Stimulated activated CD8-positive, alpha-beta memory T cell treated with anti-CD3 and anti-CD28 coated beads, Interleukin-12 subunit alpha, Interleukin-12 subunit beta, amount 100 ng/mL, for 4 hours (primary cell): ENCODE measurements at places on chromosomes 11 and 22.

DNA sequence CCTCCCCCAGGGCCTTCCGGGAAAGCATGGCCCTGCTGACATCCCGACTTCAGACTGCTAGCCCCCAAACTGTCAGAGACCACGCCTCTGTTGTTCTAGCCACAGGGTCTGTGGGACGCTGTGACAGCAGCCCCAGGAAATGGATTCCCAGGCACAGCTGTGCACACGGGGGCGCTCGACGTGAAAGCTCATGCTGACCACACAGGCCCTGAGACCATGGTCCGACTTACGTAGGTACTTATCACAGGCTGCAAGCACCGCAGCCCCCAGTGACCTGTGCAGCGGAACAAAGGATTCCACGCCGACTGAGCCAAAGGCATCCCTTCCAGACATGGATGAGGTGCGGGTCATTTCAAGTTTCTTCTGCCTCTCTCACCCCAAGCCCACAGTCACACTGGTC lies 150.6 kb downstream of the CTTN start:
- no peak for DNase-seq

GRCh38 chr11:57095417-57095816 lies 86.3 kb upstream of the LRRC55 start:
- DNase-seq: no peak

GRCh38 chr11:66894141-66894540 lies 37.3 kb downstream of the LRFN4 start:
- no peak for DNase-seq

DNA sequence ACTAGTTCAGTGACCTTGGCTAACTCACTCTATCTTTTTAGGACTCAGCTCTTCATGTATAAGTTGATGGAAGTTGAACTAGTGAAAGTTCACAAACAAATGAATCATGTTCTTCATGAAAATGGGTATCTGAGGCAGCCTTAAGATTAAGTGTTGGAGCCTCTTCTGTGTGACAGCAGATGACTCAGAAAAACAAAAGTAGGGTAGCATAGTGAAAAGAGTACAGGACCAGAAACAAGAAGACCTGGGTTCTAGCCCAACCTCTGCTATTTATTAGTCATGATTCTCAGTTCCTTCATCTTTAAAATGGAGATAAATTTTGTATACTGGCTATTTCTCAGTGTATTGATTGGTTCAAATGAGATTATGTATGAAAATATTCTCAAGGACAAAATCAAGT lies 60.2 kb downstream of the USP35 start:
- DNase-seq: no peak

DNA sequence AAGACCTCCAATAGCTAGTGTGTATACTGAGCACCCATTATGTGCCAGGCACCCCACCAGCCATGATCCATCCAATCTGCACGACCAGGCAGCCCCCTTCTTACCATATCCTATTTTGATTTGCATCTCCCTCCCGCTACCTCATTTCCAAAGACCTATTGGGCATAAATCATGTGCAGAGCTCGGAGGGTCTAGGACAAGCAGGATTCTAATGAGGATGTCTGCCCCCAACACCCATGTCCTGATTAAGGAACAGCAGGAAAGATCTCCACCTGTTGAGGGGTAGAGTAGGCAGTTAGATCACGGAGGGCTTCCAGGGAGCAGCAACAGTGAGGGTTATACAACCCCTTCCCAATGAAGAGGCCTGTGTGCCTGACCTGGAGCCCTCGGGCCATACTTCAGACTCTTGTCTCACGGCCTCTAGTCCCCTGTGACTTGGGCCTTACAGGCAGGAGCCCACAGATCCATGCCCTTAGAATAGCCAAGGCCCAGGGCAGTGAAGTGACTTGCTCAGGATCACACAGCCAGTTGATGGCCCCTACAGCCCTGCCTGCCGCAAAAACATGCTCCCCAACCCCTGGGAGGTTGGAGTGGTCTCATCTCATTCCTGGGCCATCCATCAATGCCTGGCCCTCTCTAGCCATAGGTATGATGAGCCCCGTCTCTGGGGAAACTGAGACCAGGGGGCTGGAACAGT lies 3.5 kb downstream of the RAB3IL1 start:
- DNase-seq: no peak
